ENCODE measurements at places on chromosomes 16 and 17.

DNA sequence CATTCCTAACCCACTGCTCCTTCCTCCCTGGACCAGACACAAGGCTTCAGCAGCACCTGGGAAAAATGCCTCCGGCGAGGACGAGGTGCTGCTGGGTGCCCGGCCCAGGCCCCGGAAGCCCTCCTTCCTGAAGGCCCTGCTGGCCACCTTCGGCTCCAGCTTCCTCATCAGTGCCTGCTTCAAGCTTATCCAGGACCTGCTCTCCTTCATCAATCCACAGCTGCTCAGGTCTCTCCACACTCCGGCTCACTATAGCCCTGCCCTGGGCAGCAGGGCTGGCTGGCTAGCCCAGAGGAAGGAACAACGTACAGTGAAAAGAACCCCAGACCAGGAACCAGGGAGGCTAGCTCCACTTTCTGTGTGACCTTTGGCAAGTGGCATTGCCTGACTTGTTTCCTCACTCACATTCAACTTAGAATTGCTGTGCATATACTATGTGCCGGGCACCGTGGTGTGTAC, 26.2 kb downstream of the ABCC3 start:
- no peak for ATAC-seq

DNA sequence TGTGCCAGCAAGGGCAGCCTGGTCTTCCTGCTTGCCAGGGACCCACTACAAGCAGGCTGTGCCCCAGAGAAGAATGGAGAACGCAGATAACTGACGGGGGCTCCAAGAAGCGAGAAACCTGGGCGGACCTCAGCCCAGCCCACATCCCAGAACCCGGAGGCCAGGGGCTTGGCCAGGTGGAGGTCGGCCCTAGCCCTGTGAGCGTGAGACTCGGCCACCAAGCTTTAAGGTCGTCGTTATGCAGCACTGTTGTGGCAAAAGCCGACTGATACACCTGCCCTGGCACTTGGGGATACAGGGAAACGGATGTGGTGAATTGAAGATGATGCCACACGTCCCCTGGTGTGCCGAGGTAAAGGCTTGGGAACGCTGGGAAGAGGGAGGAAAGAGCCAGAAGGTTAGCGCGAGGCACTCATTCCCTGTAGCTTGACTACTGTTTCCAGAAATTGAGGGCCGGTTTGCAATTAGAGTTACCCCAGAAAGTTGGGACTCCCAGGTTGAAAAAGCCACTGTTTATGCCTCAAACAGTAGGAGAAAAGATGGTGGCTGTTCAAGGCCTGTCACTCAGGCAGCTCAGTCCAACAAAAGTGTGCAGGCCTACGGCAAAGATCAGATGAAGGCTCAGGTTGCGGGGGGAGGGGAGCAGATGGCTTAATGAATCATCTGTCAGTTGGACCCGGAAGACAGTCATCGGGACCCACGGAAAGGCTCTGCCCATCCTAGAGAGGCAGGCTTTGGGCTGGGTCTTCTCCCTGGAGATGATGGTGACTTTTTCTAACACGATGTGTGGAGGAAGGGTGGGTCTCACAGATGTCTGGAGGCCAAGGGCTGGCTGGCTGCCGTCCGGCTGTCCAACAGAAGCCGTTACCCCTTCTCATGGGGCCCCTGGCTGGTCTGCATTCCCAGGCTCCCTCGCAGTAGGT, 45.6 kb upstream of the BAHCC1 start:
- no peak for ATAC-seq

GRCh38 chr17:58956997-58957724, 149.5 kb downstream of the TRIM37 start:
- ATAC-seq, result no peak

DNA sequence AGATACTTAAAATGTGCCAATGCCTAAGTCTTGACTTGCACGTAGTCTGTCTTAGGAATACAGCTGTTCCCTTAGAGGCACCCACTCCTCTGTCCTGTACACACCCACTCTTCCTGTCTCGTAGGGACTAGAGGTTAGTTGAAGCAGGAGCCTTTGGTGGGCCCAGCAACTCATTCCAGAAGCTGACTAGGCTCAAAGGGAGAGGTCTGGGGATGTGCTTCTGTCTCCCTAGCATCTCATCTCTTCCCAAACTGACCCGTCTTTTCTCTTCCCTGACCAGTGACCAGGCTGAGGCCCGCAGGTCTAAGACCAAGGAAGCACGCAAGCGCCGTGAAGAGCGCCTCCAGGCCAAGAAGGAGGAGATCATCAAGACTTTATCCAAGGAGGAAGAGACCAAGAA, 4.2 kb downstream of the RPL19 start:
- ATAC-seq, result no peak

- no peak for ATAC-seq
Measured at GRCh38 chr17:3575511-3575910, 17.9 kb upstream of the TRPV3 start.

GRCh38 chr17:9109933-9110332, 88.6 kb downstream of the NTN1 start:
- no peak for ATAC-seq

GRCh38 chr17:46782250-46782953, 36.1 kb downstream of the WNT3 start:
- ATAC-seq, result no peak

GRCh38 chr17:45934044-45934979, 40.0 kb downstream of the MAPT start:
- ATAC-seq, result no peak

GRCh38 chr17:68102318-68102758, 66.8 kb downstream of the KPNA2 start:
- peak; percentile 15 for ATAC-seq

- no peak for ATAC-seq
Measured at GRCh38 chr17:47735139-47735464, 2.1 kb downstream of the TBX21 start.

DNA sequence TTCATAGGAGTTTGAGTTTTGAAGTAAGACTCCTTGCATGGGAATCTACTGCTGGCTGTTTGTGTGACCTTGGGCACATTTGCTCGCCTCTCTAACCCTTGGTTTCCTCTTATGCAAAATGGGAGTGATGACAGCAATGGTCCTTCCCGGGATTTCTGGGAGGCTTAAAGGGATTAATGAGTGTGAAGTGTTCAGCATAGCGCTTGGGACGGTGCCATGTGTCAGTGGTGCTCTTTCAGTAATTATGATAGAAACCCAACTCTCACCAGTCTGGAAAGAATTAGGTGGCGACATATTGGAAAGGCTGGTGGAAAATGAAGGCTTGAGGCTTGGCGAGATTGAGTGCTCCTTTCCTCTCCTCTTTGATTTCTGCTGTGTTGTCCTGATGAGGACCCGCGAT, 429.2 kb upstream of the EEF2KMT start:
- no peak for ATAC-seq

- ATAC-seq, result no peak
Measured at GRCh38 chr17:81134064-81134781, 31.1 kb upstream of the PVALEF start.

DNA sequence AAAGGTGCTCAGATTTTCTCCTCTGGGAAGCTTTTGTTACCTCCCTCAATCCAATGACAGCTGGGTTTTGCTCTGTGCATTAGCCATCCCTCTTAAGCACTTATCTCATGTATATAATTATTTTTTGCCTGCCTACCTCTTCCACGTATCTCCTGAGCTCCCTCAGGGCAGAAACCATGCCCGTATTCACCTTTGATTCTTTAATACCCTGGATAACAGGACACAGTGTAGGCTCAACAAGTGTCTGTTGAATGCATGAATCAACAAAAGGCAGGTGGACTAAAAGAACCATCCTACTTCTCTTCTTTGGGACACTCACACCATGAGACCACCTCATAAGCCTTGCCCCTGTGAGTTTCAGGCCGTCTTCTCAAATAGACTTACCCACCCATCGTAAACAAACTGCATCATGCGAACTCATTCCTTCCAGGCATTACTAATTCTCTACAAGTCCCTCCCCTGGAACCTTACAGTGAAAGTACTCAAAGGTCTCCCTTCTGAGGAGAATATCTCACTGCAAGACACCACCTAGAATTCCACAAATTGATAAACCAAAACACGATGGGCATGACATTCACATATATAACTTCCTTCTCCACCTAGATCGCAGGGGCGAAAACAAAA, 3.2 kb downstream of the ARHGAP17 start:
- ATAC-seq, result no peak

DNA sequence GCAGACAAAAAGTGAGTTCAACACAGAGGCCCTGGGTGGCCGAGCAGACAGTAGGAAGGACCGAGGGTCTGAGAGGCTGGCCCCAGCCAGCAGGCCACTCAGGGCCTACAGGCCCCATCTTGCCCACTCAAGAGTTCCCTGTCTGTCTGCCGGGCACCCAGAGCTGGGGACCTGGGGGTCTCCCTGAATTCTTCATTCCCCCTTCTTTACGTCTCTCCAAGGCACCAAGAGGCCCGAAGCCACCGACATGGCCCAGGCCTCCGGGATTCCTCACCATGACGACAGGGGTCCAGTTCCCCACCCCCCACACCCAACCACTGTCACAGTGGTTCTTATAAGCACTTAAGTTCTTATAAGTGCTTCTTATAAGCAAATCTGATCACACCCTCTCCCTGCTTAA, 49.2 kb downstream of the NOS2 start:
- ATAC-seq, result no peak

- ATAC-seq, result no peak
Measured at GRCh38 chr16:49128740-49129139, 152.9 kb downstream of the CBLN1 start.

GRCh38 chr17:47621293-47622179, 28.2 kb upstream of the KPNB1 start:
- no peak for ATAC-seq

DNA sequence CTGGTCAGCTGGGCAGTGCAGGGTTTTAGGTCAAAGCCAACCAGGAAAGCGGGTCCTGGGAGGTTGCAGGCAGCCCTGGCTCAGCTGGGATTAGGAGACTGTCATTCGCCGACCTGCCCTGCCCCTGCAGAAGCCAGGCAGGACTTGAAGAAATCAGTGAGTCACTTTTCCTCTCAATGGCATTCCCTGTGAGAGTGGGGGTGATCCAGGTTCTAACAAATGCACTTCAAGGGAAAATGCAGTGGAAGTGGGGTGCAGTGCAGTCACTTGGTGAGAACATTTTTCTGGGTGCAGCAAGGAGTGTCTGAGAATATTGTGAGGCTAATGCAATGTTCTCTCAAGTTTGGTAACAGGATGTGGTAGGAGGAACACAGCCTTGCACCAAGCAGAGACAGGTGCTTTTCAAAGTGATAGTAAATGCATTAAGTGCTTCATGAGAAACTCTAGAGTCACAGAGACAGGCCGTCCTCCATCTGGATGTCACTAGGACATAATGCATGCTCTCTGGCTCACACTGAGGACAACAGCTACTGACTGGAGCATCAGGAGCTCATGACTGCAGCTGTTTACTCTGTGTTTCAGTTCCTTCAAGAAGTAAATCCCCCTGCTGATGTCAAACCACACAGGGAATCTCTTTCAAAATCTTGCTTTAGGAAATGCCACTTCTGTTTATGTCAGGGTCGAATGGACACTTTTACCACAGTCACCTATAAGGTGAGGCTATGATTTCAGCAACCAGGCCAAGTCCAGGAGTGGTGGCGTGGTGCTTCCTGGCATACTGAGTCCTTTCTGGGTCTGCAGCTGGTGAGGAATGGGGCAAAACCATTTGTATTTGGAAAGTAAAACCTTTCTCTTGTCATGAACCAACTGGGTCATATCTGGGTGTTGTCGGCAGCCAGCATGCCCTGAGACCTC, 16.7 kb downstream of the CDK5R1 start:
- peak; percentile 93 for ATAC-seq

DNA sequence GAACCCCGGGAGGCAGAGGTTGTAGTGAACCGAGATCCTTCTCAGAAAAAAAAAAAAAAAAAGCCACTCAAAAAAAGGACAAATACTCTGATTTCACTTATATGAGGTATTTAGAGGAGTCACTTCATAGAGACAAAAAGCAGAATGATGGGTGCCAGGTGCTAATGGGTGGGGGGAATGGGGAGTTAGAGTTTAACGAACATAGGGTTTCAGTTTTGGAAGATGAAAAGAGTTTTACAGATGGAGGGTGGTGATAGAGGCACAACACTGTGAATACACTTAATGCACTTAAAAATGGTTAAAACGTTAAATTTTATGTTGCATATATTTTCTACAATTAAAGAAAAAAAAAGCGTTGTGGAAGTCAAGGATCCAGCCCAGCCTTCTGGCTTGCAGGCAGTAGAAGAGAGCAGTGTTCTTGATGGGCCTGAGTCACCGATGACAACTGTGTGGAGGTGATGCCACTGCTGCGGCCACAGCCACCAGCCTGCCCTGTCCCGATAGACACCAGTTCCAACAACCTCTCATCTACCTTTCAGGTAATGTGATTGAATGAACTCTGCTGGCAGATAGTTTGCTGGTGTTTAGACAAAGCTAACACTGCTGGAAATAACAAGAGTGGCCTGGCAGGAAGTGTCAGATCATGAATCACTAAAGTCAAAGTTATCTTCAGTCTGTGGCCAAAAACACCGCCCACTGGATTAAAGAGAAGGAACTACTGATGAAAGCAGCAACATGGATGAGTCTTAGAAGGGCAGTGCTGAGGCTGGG, 49.9 kb upstream of the COX10 start:
- ATAC-seq, result peak; percentile 87

- ATAC-seq, result no peak
Measured at GRCh38 chr16:20920799-20921198, 20.2 kb downstream of the LYRM1 start.

GRCh38 chr16:72042157-72042660, 12.1 kb upstream of the HP start:
- no peak for ATAC-seq

DNA sequence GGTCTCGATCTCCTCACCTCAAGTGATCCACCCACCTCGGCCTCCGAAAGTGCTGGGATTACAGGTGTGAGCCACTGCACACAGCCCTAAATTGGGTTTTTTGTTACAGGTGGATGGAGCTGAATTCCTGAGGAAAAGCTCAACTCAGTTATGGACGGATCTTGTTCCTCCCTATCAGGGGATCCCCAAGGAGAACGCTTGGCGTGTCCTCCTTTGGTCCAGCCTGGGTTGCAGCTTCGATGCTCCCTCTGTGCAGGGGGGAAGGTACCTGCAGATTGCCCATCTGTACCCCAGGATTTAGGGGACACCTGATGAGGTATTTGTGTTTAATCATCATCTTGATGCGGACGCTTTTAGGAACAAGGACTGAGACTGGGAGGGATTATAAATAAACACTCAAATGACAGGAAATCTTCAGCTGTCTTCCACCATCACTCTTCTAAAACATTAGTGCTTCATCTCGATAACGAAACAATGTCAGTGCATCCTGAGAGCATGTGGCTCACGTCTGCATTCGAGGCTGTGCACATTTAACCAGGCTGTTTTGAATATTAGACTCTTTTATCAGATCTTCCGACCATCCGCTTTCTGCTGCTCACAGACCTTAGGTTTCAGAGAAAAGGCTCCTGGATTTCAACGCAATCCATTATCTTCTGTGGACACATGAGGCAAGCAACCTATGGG, 18.2 kb upstream of the MEIOB start:
- ATAC-seq, result no peak

DNA sequence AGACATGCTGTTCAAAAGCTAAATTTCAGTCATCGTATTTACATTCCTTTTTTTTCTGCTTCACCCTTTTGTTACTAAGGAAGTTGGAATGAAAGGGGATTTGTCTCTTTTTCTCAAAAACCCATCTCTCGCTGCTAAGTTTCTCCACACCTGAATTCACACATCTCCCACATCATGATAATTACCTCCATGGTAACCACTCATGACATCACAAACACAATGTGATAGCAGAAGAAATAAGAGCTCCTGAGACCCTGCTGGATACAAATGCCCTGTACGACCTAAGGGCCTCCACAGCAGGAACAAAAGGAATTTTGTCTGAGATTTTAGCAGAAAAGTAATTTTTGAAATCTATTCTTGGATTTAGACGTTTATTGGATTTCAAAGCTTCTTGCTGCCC, 82.6 kb upstream of the GNAO1 start:
- no peak for ATAC-seq

All from activated CD4-positive, CD25-positive, alpha-beta regulatory T cell treated with anti-CD3 and anti-CD28 coated beads, Interleukin-2, amount 50 U/mL, for 24 hours (primary cell).